ENCODE measurements at places on chromosomes 3 and 15.

DNA sequence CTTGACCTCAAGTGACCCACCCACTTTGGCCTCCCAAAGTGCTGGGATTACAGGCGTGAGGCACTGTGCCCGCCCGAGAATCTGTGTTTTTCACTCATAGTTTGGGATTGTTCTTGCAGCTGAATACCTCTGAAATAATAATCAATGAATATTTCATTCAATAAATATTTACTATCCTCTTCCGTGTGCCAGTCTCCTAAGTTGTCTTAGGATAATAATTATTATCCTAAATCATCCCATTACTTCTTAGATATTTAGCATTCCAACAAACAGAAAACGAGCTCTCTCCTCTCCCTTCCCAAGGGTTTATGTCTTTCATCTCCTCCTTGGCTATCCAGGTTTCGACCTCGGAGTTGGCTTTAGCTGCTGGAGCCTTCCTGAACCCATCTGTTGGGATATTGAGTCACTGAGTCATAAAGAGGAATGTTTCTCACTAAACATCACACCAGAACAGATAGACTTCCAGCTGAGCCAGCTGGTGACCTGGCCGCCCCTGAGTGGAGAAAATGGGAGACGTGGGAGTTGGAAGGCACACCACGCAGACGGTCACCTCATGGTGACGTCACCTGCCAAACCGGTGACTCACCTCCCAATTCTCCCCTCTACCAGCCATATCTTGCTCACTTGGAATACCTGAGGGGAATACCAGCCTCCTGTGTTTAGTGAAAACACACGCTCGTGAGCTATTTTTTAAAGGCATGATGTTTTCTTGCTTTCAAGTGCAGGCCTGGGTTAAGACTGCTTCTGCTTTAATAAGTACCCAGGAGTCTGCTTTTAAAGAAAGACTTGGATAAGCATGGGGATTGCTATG lies 43.9 kb downstream of the BHLHE40 start:
- no peak for DNase-seq

GRCh38 chr3:44198284-44199269 lies 43.1 kb upstream of the TOPAZ1 start:
- peak; percentile 52 for DNase-seq

GRCh38 chr3:108125153-108125543 lies 34.3 kb upstream of the CD47 start:
- DNase-seq, result no peak

DNA sequence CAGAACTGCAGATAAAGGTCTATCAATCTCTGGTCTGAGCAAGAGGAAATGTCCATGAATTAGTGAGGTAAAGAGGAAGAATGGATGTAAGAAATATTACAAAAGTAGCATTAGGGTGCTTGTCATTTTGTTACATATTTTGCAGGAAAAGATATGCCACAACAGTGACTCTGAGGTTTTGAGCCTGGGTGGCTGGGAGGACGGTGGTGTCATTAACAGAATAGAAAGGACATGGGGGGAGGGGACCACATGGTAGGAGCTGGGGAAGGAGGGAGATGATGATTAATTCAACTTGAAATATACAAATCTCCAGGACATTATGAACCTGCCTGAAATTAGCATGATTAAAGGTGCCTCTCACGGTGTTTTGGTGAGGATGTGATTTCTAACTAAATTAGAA lies 245.5 kb upstream of the MDFIC2 start:
- DNase-seq, result no peak

DNA sequence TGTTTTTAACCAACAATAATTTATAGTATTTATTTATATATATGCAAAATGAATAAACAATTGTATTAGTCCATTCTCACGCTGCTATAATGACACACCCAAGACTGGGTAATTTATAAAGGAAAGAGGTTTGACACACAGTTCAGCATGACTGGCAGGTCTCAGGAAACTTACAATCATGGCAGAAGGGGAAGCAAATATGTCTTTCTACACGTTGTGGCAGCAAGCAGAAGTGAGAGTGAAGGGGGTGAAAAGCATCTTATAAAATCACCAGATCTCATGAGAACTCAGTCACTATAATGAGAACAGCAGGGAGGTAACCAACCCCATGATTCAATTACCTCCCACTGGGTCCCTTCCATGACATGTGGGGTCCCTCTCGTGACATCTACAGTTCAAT lies 162.8 kb upstream of the SLITRK3 start:
- no peak for DNase-seq

- no peak for DNase-seq
Measured at GRCh38 chr3:45054196-45054857, 28.2 kb downstream of the CLEC3B start.

Data from activated CD4-positive, CD25-positive, alpha-beta regulatory T cell treated with anti-CD3 and anti-CD28 coated beads, Interleukin-2, amount 50 U/mL, for 16 hours (primary cell).